RPMI7951 (cell line): ENCODE measurements at places on chromosomes 13 and 19. TPM values are rescaled to one million over a fixed set of nuclear protein-coding genes. Genes with fewer than 3 reads are reported as not detected.

Gene ZNF227
- 18.6 and 23.3 TPM in 2 replicates for total RNA-seq

Gene BST2
- 46.1 and 65.6 TPM in 2 replicates for total RNA-seq

Gene ZNF442
- total RNA-seq, result 1.6 and 2.1 TPM in 2 replicates

Gene KANK3
- 0.24 TPM in 1 of 2 replicates, not detected in the other for total RNA-seq

Gene ATP7B
- 0.84 and 1.2 TPM in 2 replicates for total RNA-seq

DNA sequence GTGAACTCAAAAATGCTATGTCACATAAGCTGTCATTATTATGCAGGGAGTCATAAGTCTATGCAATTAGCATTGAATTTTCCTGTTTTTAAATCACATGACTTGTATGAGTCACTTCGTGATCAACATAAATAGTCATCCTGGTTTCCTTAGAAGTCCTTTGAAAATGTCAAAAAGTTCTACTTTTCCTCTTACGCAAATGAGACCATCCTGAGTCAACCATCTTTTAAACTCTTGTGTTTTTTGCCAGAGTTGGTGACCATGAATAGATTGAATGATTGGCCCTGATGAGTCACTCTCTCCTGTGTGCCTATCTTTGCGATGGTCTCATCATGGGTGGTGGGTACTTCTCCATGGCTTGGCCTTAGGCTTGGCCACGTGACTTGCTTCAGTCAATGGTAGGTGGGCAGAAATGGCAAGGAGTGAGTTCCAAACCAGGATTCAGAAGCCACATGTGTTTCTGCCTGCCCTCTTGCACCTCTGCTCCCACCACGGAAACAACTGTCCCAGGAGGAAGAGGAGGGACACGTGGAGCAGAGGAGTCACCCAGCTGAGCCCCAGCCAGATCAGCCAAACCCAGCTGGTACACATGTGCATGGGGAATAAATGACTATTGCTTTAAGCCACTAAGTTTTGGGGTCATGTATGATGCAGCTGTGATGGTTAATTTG, 123.5 kb upstream of the CACNA1A start:
- peak; percentile 88 for DNase-seq

DNA sequence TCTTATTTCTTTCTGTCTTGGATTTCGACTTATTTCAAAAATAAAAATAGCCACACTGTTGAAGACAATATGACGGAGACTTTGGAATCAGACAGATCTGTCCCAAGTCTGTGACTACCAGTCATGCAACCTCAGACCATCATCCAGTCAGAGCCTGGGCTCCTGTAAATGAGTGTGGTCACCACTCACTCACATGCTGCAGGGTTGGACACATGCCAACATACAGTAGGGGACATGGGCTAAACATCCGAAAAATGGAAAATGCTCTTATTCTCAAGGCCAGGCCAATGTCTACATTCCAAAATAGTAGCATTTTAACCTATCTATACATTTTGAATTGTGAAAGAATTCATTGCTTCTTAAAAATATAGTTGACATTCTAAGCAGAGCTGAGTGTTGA, 75.5 kb upstream of the EDNRB start:
- DNase-seq, result no peak

DNA sequence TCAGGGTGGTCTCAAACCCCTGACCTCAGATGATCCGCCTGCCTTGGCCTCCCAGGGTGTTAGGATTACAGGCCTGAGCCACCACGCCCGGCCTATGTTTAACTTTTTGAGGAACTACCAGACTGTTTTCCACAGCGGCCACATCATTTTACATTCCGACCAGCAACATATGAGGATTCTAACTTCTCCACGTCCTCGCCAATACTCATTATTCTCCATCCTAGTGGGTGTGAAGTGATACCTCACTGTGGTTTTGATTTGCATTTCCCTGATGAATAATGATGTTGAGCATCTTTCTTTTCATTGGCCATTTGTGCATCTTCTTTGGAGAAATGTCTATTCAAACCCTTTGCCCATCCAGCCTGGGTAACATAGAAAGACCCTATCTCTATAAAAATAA, 14.8 kb downstream of the SLC5A5 start:
- no peak for DNase-seq

DNA sequence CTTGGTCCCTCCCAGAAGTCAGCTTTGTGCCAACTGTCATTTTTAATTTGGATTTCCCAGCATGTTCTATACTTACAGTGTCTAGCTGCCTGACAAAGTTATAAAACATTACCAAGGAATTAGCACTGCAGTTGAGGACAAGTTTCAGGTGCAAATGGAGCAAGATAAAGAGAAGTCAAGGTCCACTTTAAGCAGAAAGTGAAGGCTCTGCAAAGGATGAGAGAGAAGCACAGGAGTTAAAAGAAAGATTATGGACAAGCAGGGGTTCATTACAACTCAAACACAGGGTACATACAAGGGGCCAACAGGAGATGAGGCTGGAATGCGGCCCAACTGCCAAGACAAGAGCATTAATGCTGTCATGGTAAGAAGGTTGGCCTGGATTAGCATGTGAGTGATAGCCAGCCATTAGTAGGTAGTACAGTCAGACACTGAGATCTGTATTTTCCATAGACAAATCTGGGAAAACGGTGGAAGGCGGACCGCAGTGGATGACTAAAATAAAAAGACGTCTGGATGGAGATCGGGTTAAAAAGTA, 17.6 kb downstream of the UBL3 start:
- no peak for DNase-seq

DNA sequence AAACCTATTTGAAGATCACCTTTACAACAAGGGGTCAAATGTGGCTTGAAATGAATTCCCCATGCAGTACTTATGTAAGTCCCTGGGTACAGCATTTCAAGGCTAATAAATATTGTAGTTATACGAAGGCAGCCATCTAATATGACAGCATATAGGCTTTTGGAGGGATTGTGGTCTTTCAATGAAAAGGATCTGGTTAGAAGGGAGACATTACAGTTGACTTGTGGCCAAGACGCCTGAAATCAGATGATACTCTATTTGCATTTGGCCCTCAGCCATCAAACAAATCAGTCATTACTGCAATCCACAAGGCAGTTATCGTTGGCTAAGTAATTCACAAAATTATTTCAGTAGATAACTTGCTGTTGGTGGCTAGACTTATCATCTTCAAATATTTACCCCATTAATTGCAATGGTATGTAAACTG, 242.7 kb downstream of the DCLK1 start:
- no peak for DNase-seq

- no peak for DNase-seq
These were observed 54.4 kb downstream of the PEX11G start for GRCh38 chr19:7434391-7434790.

GRCh38 chr13:100536643-100537180, 51.9 kb downstream of the GGACT start:
- DNase-seq, result no peak

GRCh38 chr13:78659732-78660494, 958 bp upstream of the OBI1 start:
- DNase-seq, result peak; percentile 20

- no peak for DNase-seq
These were observed 357.1 kb downstream of the LMO7 start for GRCh38 chr13:75993241-75993640.

DNA sequence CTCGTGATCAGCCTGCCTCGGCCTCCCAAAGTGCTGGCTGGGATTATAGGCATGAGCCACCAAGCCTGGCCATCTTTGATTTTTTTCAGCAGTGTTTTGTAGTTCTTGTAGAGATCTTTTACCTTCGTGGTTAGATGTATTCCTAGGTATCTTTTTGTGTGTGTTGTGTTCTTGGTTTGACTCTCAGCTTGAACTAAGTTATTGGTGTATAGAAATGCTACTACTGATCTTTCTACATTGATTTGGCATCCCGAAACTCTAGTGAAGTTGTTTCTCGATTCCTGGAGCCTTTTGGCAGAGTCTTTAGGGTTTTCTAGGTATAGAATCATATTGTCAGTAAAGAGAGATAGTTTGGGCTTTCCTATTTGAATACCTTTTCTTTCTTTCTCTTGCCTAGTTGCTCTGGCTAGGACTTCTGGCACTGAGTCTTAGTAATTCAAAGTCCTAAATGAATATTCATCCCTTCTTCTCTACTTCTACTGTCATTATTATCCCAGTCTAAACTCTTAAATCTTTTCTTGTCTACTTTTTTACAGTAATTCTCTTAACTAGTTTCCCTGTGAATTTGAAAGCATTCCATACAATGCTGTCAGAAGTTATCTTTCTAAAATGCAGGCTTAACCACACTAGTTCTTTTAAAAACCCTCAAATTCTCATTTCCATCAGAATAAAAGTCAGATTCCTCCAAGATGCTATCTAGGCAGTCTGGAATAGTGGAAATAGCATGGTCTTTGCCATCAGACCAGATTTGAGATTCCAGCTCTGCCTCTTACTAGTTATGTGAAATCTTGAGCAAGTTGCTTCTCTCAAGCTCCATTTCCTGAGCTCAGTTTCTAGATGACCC, 7.0 kb downstream of the GPR18 start:
- no peak for DNase-seq

DNA sequence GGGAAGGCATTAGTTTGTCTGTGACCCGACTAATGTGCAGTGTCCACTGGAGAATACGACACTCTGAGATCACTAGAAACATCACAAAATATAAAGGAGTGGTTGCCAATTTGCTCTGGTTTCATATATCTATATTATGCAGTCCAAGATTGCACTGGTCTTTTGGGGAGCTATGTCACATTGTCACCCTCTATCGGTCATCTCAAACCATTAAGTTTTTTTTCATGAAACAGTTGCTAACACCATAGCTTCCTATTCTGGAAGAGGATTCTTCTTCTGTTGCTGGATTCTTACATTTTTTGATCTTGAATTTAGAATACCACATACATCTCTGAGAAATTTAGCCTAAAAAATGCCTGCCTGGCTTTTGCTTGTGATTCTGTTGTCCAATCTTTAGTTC, 168.6 kb downstream of the LACC1 start:
- DNase-seq, result peak; percentile 51

DNA sequence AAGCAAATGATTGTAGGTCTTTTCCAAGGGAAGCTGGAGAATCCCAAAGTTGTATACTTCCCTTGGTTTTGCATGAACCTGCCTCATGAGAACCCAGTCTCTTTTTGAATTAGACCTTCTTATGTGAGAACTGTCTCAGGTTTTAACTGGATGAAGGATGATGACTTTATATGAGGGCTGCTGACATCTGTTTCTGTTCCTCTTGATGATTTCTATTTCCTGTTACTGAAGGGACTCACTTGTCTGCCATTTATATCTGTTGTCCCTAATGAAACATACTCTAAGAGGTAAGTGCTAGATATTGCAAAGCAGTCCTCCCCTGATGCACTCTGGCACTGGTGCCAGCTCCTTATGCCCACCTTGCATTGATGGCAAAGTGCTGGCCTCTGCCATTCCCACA, 33.6 kb downstream of the ERICH4 start:
- DNase-seq, result no peak

- no peak for DNase-seq
These were observed 10.5 kb upstream of the GPC6 start for GRCh38 chr13:93216122-93216521.

GRCh38 chr13:33917190-33917589, 99.2 kb downstream of the RFC3 start:
- DNase-seq, result no peak

DNA sequence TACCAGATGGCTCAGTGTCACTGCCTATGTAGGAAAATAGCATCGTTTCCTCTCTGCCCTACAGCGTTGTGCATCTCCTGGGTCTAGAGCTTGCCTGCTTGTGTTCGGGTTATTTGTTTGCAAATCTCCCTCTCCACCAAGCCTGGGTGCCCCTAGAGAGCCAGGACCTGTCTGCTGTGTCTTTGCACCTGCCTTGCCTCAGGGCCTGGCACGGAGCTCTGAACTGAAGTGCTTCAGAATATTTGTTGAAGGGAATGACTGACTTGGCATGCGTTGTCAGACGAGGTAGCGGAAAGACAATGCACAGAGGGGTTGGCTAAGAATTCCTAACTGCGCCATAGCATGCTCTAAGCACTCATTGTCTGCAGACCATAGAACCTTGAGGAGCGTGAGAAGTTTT, 263.4 kb downstream of the FGF9 start:
- DNase-seq, result no peak
